ENCODE measurements at places on chromosomes 11 and 22.

DNA sequence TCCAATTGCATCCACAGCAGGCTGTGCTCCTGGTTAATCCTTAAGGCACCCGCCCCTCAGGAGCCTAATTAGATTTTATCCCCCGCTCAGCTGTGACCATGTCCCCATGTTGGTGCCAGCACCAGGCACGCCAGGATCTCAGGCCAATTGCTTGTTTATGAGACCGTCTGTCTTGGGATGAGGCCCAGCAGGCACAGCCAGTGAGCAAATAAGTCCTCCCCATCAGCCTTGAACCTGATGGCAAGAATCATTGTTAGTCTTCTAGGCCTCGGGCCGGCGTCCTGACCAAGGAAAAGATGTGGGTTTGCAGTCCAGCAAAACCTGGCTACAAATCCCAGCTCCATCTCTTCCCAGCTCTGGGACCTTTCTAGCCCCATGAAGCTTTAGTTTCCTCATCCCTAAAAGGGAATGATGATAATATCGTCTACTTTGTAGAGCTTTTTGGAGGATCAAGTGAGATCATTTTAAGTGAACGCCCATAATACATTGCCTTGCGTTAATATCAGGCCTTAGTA is 57.3 kb downstream of the TP53I11 start:
- DNase-seq = no peak

GRCh38 chr22:26320447-26320846 is 108.6 kb upstream of the ASPHD2 start:
- DNase-seq = no peak

DNA sequence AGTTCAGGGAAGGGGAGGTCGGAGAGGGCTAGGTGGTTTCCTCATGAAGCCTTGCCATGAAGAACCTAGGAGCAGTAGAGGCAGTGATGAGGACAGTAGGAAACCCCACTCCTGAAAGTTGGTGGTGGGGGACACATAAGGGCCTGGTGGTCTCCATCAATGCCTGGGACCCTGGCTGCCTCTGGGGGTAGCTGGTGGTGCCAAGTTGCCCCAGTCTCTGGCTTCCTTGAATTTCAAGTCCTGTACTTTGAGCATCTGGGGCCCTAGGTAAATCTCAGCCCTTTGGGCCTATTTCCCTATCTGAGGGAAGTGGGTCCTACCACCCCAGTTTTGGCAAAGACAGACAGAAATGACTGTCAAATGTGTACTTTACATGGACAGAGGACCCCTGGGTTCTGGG is 28.1 kb downstream of the AMPD3 start:
- no peak for DNase-seq

- DNase-seq = no peak
Measured at GRCh38 chr22:18064636-18065035, 13.2 kb upstream of the PEX26 start.

DNA sequence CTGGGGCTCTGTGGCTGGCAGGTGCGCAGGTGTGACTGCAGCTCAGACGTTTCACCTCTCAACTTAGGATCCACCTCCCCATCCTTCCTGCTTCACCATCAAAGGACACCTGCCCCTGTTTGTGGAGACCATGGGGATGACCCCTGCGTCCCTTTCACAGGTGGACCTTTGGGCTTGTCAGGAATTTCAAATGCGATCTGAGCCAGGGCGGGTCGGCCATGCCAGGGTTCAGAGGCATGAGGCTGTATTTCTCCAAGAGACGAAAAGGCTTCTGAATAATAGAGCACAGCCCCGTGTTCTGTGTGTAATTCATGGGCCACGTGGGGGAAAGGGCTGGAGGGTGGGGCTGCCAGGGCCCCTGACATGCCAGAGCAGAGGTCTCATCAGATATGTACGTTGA is 668.0 kb downstream of the BRD1 start:
- DNase-seq = no peak

GRCh38 chr22:38335077-38335476 is 17.8 kb upstream of the CSNK1E start:
- DNase-seq = no peak

All from activated T-cell treated with anti-CD3 and anti-CD28 coated beads, Interleukin-2, amount 50 U/mL, for 72 hours (primary cell).